ENCODE measurements at places on chromosomes 2 and 18. TPM values are rescaled to one million over a fixed set of nuclear protein-coding genes. Genes with fewer than 3 reads are reported as not detected.

Gene TMEM198
- total RNA-seq: 0.76 TPM

Gene ARHGAP15
- total RNA-seq: 1.7 TPM

Gene SIX3
- total RNA-seq: not detected

Gene APCDD1
- 33.6 TPM for total RNA-seq

Gene FAM110C
- total RNA-seq: 68.0 TPM

Gene PKDCC
- 8.7 TPM for total RNA-seq

- no peak for DNase-seq
Measured at GRCh38 chr2:85394976-85395375, 15.2 kb downstream of the CAPG start.

- DNase-seq: no peak
Measured at GRCh38 chr18:10455726-10456453, 1.5 kb downstream of the APCDD1 start.

DNA sequence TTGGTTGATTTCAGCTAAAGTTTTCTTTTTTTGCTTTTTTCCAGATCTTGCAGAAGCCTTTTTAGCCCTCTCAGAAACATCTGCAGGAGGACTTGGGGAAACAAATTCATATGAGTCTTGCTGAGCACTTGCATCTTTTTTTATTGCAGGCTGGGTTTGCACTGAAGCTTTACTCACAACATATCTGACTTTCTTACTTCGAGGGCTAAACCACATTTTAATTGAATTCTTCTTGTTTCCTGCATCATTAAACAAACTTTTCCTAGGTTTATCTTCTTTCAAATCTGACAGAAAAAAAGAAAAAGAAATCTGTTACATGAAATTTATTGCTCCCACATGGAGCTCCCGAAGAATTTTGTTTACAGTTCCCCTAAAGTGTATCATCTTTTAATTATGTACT, 28.3 kb downstream of the BARD1 start:
- no peak for DNase-seq

DNA sequence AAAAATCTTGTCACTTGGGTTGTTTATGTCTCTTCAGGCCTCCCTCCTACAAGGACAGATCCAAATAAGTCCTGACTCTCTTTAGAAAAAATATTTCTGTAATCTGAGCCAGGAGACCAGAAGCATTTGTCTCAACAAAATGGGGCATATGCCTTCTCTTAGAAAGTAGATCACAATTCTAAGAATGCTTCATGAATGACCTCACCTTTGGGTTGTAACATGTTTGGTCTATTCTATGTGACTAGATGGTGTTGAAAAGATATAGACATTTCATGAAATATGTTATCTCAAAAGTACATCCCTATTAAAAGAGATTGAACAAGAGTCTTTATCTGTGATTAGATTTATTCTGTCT, 159.0 kb upstream of the SETBP1 start:
- DNase-seq: no peak

GRCh38 chr2:187319441-187320108, 128.5 kb downstream of the CALCRL start:
- DNase-seq: no peak

Measured in esophagus squamous epithelium (tissue), 5 donors.